ENCODE measurements at places on chromosomes 5 and 9.

- DNase-seq: no peak
Observed at GRCh38 chr5:125503946-125504345, 757.5 kb upstream of the ZNF608 start.

GRCh38 chr5:139418793-139419192 lies 14.9 kb upstream of the SPATA24 start:
- no peak for DNase-seq

DNA sequence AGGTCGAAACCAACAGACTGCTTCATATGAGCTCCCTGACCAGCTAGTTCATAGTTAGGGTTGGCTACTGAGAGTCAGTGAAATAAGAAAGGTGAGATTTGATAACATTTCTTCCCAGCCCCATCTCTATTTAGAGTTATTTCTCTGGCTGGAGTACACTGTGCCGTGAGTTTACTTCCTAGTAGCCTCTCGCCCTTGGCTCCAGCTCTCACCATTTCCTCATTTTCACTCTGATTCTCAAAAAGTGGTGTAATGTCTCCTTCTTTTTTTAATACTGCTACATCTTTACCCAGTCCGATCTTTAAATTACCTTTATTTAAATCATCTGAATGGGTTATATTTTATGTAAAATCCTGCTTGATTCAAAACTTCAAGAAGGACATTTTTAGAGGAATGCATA lies 100.4 kb upstream of the FAM174A start:
- no peak for DNase-seq

GRCh38 chr5:151870820-151871219 lies 53.8 kb downstream of the GLRA1 start:
- peak; percentile 42 for DNase-seq

DNA sequence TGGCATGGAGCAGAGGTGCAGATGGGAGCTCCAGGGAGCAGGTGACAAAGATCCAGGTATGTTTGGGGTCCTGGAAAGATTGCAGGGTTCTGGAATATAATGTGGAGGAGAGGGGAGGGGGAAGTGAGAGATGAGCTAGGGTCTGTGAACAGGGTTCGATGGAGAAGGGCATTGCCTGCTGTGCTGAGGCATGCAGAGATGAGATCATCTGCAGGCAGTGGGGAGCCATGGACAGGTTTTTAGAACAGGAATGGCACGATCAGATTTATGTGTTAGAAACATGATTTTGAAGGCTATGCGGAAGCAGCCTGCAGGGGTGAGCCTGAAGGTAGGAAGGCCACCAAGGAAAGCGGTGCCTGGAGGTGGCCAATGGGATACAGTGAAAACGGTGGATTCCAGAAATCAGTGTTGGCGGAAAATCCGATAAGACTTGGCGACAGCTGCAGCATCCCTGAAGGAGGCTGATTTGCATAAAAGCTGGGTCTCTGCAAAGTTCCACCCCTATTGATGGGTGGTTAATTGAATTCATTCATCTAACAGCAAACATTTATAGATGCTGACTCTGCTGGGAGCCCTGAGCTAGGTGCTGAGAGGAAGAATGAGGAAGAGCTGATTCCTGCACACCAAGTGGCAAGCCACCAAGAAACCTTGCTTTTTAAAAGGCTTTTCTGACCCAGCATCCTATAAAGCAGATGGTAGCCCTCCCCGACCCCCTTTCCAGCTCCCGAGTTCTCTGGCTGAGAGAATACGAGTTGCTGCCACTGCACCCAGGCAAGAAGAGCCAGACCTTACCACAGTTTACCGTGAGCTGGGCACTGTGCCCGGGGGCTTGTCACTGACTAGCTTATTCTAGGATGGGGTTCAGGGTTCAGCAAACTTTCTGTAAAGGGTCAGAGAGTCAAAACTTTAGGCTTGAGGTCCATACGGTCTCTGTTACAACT lies 139.2 kb upstream of the SMIM23 start:
- DNase-seq: no peak

- no peak for DNase-seq
Observed at GRCh38 chr5:1975406-1975715, 92.6 kb upstream of the IRX4 start.

DNA sequence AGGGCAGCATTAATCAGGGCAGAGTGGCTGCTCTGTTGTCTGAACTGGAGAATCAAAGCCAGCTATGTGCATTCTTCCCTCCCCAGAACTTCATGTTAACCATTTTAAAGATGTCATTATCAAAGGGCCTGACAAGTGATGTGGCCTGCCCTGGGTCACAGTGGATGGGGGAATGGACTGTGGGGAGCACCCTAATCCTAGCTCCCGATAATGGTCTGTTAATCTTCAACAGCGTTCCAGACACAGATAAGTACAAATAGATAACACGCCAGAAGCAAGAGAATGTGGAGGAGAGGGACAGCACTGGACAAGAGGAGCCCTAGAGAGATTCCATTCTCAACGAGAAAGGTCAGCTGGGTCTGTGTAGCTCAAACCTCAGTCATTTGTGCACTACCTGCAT lies 77.5 kb downstream of the DPYSL3 start:
- DNase-seq: no peak

DNA sequence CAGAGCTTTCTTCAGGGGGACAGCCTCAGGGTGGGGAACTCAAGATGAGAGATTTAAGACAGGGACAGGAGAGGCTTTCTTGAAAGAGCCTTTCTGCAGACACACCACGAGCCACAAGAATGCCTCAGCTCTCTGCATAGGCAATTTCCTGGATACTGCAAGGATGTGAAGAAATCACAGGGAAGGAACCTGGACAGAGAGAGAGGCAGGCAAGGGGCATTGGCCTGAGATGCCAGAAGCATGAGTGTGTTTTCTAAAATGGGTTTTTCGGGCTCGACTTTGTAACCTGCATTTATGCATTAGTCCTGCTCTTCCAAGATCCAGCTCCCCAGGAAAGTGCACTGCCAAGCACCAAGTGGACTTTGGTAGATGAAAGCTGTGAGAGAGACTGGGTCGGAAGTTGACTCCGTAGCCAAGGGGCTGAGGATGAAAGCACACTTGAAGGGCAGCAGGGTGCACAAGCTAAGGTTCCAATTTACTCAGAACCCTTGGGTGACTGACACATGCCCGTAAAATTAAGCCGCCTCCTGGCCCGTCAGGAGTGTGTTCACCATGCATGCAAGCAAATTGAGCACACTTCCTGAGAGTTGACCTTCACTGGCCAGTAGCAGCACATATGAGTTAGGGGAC lies 90.9 kb downstream of the CFAP90 start:
- DNase-seq: no peak

Data from IMR-90 (cell line).